NCI-H446 (cell line): ENCODE measurements at places on chromosomes 6 and 20.
A peak's percentile ranks its signal among the peaks of the same experiment; 100 is the strongest.

DNA sequence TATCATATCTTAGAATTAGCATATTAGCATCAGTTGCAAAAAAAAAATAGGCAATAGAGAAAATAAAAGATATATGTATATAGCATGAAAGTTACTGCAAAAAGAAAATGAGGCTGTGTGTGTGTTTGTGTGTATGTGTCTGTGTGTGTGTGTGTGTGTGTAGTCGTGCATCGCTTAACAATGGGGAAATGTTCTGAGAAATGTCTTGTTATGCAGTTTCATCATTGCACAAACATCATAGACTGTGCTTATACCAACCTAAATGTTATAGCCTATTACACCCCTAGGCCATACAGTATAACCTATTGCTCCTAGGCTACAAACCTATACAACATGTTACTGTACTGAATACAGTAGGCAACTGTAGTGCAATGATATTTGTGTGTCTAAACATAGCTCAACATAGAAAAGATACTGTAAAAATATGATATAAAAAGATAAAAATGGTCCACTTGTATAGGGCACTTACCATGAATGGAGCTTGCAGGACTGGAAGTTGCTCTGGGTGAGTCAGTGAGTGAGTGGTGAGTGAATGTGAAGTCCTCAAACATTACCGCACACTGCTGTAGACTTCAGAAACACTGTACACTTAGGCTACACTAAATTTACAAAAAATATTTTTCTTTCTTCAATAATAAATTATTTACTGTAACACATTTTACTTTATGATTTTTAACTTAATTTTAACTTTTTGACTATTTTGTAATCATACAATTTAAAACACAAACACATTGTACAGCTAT lies 805.1 kb downstream of the KIF16B start:
- no peak for DNase-seq

DNA sequence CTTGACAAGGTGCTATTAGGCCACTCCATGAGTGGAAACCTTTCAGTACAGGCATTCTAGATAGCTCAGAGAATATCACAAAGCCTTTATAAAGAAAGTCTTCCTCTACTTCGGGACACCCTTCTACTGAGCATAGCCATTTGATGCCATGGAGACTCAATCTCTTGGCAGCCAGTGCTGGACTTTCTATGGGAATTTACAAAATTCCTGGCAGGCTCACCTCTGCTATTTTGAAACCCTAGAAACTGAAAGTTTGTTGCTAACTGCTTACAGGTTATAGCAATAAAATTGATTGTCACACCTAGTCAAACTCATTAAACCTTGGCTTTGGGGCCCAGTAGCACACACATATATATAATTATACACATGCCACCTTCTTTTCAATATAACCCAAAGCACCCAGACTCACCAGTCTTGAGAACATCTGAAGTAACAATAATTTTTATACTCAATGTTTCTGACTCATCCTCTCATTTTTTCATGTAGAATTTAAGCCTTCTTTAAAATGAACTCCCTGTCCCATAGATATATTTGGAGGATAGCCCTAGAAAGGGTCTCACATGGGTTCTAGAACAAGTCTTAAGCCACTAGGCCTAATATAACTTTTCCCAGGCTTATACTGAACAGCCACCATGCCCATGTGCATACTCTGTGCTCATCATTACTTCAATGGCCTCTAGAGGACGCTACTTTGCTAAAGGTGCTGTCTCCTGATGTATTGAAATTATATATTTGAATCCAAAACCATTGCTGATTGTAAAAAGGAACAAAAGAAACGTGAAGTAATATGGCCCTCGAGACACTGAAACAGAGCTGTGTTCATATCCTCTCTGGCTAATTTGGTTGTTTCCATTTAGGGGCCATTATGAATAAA lies 368.1 kb upstream of the MARCKS start:
- DNase-seq, result no peak

- no peak for DNase-seq
Measured at GRCh38 chr6:4967301-4968030, 36.4 kb downstream of the RPP40 start.

DNA sequence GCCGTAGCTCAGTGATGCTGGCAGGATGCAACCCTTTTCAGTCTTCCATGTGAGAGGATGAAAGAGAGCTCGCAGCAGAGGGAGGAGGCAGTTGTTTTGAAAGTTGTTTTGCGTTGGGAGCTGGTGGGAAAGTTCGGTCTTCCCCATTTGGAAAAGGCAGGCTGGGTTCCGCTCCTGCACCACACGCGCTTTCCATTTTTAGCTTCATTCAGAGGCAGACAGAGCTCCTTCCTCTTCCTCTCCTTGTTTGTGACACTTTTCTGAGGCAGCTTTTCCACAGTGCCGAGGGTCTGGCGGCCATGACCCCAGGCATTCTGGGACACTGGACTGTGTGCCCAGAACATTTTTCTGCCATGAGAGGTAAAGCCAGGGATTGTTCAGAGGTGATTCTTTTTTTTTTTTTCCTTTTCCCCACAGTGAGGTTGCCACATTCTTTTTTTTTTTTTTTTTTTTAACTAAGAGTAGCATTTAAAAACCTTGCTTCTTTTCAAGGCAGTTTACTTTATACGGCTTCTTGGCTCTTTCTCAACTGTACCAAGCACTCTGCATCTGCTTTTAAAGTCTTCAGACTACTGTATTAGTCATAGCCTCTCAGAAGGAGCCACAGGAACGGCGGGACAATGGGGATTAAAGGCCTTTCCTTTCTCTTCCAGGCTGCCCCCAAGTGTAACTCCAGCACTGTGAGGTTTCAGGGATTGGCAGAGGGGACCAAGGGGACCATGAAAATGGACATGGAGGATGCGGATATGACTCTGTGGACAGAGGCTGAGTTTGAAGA lies 1.6 kb downstream of the PRDM1 start:
- no peak for DNase-seq

DNA sequence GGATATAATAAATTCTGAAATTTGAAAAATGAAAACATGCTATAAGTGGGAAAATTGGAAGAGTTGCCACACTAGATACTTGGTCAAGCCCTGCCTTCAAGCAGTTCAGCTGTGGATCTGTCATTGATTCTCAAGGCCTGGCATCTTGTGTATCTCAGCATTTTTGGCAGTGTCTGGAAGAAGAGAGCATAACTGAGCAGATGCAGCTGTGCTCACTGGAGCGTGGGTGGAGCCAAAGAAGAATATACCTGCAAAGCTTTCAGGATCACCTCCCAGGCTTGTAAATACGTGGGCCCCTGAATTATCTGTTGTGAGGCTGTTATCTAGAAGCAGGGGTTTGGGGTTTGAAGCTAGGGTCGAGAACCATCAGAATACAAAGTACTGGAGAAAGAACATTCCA lies 31.3 kb upstream of the CHD6 start:
- peak; percentile 47 for DNase-seq

- no peak for DNase-seq
Measured at GRCh38 chr20:60054716-60055634, 96.8 kb downstream of the CDH26 start.

DNA sequence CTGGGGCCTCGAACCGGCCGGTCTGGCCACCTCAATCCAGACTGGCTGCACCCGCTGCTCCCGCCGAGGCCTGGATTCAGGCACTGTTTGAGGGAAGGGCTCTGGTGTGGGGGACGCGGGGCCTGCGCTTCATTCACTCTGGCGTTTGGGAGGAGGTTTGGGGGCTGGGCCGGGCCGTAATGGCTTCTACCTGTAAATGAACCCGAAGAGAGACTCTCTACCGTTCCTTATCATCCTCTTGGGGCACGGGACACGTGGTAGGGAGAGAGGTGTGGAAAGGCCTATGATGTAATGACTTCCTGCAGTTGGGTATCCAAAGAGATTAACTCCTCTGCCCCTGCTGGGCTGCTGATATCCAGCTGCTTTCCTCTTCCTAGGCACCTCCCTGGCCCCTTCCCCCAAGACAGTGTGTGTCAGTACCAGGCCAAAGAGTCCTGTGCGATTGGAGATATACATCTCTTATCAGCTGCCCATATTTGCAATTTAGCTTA lies 1.8 kb downstream of the FOXO3 start:
- peak; percentile 20 for DNase-seq

GRCh38 chr6:134508862-134509498 lies 191.1 kb upstream of the SGK1 start:
- no peak for DNase-seq

DNA sequence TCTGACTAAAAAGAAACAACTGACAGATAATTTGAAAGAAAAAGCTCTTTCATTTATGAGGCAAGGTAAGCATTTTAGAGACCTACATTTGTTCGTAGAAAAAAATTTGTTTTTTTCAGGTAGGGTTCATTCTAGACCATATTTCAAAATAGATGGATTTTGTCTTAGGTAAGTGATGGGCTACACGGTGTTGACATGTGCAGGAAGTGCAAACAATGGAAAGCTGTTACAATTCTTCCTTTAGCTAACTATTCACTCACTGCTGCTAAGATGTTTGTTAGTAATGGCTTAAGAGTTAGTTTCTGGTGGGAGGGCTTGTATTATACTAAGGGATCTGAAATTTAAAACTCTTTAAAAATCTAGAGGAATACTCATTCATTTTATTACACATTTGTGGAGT lies 96.7 kb downstream of the CD109 start:
- no peak for DNase-seq

GRCh38 chr6:95230071-95230740 lies 347.1 kb upstream of the MANEA start:
- DNase-seq, result peak; percentile 77

DNA sequence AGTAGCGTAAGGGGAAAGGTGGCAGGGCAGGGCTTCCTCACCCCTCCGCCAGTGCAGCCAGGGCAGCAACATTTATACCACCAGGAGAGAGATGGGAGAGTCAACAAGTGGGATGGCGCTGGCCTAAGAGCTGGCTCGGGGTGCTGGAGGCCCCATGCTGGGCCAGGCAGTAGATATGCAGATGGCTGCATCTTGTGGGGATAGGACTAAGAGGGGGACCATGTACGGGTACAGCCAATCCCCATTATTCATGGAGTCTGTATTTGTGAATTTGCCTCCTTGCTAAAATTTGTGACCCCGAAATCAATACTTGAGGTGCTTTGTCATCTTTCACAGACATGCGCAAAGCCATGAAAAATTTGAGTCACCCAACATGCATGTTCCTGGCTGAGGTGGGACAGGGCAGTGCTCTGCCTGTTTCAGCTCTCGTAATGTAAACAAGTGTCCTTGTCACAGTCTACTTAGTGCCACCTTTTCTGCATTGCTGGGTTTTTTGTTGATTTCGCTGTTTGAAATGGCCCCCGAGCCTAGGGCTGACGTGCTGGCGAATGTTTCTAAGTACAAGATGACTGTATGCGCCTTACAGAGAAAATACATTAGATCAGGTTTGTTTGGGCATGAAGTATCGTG lies 27.5 kb upstream of the TAF8 start:
- DNase-seq, result no peak

DNA sequence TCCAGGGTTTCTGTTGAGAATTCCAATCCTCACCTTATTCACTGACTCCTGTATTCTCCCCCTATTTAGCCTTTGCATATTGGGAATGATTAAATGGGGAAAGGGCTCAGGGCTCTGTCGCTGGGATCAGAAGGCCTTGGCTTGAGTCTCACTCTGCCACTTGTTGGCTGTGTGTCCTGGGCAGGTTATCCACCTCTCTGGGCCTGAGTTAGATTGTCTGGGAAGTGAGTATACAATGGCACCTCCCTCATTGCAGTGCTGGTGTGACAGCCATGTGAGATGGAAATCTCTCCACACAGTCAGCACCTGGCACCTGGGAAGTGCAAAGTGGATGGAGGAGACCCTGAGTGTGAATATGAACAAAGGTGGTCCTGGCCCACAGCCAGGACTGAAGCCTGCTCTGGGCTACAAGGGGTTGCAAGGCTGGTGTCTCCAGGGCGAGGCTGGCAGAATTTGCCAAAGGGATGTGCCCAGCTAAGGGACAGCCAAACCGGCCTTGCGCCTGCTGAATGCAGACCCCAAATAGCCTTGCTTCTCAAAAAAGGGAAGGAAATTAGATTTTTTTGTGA lies 200.0 kb upstream of the PMEPA1 start:
- no peak for DNase-seq

DNA sequence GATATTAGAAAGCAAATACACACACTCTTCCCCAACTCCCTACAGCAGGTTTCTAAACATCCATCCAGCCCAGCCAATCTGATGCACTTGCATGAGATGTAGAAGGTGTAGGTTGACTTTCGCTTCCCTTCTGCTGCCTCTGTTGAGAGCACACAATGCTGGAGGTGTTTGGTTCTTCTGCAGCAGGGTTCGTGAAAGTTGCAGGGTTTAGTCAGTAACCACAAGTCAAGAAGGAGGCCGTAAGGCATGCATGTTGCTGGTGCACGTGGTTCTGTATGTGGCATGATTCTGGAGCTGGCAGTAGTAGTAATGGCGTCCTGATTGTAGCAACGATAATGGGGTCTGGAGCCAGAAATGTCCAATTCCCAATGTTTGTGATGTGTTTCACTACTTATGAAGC lies 53.0 kb downstream of the DEK start:
- DNase-seq, result no peak

- DNase-seq, result no peak
Measured at GRCh38 chr6:166435574-166435973, 52.8 kb upstream of the MPC1 start.

DNA sequence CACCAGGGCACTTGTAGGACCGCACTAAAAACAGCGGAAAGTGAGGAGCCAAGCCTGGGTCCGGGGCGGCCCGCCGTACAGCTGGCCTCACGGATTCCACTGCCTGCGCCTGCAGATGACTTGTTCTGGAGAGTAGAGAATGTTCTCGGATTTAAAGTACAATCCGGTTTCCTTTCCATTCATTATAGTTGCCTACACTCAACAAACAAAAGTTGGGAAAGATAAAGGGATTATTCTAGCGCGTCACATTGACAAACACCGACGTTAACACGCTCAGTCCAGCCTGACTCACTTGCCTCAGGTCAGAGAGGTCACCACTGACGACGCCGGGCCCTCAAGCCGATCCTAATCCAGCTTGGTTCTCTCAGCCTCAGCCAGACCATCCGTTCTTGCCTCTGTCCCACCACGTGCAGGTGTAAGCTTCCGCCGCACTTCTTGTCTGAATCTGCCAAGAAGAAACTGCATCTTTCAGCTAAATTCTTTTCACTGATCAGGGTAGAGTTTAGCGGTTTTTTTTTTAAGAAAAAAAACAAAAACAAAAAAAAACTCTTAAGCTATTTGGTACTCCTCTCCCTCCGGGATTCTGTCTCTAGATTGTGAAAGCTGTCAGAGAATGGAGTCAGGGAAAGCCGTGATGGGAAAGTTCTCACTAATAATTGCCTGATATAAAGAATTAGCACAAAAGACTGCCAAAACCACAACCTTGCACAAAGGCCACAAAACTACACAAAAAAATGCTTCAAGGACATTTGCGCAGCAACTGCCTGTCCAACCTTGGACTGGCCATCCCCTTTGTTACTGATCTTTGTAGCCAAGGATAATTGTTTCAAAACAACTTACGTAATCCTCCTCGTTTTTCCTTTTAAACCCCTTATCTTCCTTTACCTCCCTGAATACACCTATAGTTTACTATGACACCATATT lies 1.1 kb upstream of the PHF10 start:
- no peak for DNase-seq

- no peak for DNase-seq
Measured at GRCh38 chr20:20267685-20268370, 100.1 kb upstream of the INSM1 start.

GRCh38 chr20:51578145-51578459 lies 35.6 kb upstream of the NFATC2 start:
- no peak for DNase-seq
